ENCODE measurements at places on chromosomes 5 and 9. TPM values are rescaled to one million over a fixed set of nuclear protein-coding genes. Genes with fewer than 3 reads are reported as not detected.

Gene CSNK1G3
- 72.3 TPM for total RNA-seq

DNA sequence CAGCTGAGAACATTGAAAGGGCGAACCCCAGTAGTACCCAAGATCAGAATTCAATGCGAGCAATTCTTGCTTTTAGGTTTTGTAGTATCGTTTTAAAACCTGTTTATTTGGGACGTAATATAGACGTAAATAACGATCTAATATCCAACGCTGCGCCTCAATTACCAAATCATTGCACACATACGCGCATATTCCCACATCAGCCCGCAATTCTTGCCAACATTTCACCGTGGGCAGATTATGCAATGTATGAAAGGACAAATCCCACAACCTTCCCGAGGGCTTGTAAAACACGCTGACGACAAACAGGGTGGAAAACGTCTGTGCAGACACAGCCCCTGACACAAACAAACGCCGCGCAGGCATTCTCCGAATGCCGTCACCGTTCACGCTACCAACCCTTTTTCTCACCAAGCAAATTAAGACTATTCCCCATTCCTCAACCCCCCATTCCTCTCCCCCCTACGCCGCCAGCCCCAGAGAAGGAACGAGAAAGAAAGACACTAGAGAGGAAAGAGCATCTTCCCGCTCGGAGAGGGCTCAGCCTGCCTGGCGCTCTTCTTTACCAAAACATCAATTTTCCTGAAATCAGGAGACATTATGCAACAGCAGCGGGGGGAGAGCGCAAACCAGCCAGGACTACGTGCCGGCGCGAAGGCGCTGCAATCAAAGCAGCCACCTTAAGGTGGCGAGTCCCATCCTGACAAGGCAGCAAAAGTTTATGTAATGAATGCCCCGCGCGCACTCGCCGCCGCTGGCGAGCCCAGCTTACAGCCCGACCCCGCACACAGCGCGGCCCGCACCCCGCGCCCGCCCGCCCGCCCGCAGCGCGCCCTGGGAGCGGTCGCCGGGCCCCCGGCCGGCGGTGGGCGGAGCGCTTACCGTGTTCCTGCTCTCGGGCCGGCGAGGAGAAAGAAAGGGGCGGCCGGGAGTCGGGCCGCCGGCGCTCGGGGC lies 597 bp downstream of the NFIL3 start:
- H3K4me3 ChIP-seq, result peak overlapping the region; percentile 82
- H3K4me1 ChIP-seq, result peaks cover 43% of the 10 kb centered on the region
- no peaks in the 10 kb centered on the region for H3K36me3 ChIP-seq
- peaks cover 3% of the 10 kb centered on the region for H3K27me3 ChIP-seq
- peak; percentile 40 for DNase-seq

Gene MRPL36
- 29.8 TPM for total RNA-seq

Gene RGS3
- total RNA-seq, result 30.4 TPM

DNA sequence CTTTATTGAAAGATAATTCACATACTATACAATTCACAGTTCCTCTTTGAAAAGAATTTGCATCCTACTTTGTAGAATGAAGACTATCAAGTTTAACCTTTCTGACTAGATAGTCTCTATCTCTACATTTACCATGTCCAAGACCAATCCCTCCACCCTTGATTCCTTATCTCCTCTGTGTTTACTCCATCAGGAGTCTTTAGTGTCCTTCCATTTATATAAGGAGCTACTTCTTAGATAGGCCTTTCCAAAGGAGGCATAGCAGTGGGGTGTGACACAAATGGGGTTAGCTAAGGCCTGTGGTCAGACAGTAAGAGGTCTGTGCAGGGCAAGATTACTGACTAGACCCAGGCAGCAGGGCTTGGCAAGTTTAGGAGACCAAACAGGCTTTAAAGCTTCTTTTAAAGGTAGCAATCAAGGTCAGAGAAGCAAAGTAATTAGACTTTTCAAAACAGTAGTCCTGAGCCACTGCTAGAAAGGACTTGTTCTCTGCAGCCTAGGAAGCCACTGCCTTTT lies 11.1 kb upstream of the DMXL1 start:
- no peaks in the 10 kb centered on the region for H3K4me1 ChIP-seq
- H3K27ac ChIP-seq, result no peak overlapping the region
- H3K27me3 ChIP-seq, result no peaks in the 10 kb centered on the region
- no peak for DNase-seq
- H3K36me3 ChIP-seq, result no peaks in the 10 kb centered on the region

Gene ZBTB26
- 5.5 TPM for total RNA-seq

- peaks cover 4% of the 10 kb centered on the region for H3K36me3 ChIP-seq
- H3K27ac ChIP-seq, result peak overlapping the region; percentile 83
- peaks cover 6% of the 10 kb centered on the region for H3K4me1 ChIP-seq
- no peaks in the 10 kb centered on the region for H3K27me3 ChIP-seq
Measured at GRCh38 chr5:172958331-172959046, 735 bp upstream of the RPL26L1 start.

- no peak overlapping the region for H3K27ac ChIP-seq
- no peak for DNase-seq
- no peak overlapping the region for H3K4me3 ChIP-seq
- no peaks in the 10 kb centered on the region for H3K4me1 ChIP-seq
- no peaks in the 10 kb centered on the region for H3K27me3 ChIP-seq
- no peaks in the 10 kb centered on the region for H3K36me3 ChIP-seq
Measured at GRCh38 chr9:27352457-27353165, 55.7 kb upstream of the EQTN start.

Measured in T-cell (primary cell).